ENCODE measurements at places on chromosomes 13 and 19. TPM values are rescaled to one million over a fixed set of nuclear protein-coding genes. Genes with fewer than 3 reads are reported as not detected.
A peak's percentile ranks its signal among the peaks of the same experiment; 100 is the strongest.

The KCNRG gene
- not detected for total RNA-seq

The FPR3 gene
- total RNA-seq, result not detected

The CLEC17A gene
- not detected for total RNA-seq

DNA sequence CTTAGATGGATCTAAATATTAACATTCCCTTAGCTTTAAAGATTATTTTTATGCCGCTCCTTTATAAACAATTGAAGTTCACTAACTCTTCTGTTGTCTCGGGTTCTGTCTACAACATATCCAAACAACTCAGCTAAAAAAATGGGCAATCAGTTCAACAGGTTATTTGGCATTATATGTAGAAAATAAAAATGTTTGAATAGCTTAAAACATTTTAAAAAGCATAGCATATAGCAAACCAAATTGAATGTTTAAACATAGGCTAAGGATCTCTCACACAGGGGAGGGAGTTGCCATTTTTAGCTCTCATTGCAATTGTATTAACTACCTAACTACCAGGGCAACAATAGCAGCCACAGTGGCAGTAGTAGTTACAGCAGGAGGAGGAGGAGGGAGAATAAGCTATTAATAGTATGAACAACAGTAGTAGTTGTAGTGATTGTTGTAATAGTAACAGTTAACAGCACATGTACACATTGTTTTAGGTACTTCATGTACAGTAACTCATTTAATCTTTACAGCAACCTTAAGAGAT lies 404.2 kb downstream of the KCNRG start:
- no peak for DNase-seq

- DNase-seq, result no peak
Observed at GRCh38 chr19:2047076-2047448, 4.0 kb downstream of the MKNK2 start.

DNA sequence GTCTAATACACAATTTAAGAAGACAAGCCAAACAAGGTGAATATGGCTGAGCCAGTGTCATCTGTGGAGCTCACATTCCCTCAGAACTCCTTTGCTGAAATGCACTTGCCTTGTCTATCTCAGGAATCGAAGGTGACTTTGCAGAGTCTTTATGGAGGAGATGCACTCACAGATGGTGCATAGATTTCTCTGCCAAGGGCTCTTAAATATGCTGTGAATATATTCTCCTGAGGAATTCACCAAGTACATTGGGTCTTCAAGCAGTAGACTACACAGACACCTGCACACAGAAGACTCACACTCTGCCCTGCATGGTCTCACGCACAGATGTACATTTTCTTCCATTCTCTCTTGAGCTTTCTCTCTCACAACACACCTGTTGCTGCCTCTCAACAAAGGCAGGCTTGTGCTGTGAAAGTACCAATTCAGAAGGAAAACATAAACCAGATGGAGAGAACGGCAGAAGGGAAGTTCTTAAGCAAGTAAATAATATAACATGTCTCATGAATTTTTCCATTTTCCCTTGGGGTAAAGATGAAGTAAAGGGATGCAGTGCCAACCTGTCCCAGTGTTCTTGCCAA lies 174.7 kb downstream of the DLEU7 start:
- DNase-seq, result no peak

- no peak for DNase-seq
Observed at GRCh38 chr19:16366433-16367260, 42.0 kb downstream of the KLF2 start.

- no peak for DNase-seq
Observed at GRCh38 chr13:84934911-84935310, 864.3 kb downstream of the SLITRK6 start.

DNA sequence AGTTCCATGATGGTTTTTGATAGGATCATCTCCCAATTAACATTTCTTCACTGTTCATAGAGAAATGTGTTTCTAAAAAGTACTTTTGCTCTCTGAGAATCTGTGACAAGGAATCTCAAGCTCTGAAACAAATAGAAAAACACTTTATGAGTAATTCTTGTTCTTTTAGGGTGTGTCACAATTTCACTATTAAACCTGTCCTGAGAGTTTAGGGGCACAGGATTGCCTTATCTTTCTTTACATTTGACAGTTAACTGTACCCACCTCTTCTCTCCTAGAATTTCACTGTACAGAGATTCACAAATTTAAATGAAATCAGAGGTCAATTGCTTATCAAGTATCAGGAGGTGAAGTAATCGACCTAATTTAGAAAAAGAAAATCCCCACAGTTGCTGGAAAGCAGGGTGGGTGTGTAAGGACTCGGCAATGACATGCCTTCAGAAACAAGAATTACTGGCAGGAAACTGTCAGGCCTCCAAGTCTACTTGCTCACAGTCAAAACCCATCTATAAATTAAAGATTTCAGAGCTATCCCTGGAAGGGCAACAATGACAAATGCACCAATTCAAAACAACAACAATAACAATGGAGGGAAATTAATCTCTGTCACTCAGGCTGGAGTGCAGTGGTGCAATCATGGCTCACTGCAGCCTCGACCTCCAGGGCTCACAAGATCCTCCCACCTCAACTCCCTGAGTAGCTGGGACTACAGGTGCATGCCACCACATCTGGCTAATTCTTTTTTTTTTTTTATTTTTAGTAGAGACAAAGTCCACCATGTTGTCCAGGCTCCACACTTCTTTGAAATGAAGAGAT lies 250.2 kb downstream of the ABCC4 start:
- DNase-seq, result no peak

DNA sequence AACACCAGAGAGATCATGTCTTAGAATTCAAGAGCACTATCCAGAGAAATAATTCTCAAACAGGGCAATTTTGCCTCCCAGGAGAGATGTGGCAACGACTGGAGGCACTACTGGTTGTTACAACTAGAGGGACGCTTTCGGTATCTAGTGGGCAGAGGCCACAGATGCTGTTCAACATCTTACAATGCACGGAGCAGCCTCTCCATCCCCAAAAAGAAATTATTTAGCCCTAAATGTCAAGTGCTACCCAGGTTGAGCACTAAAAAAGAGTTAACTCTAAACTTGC lies 78.6 kb downstream of the ABCC4 start:
- no peak for DNase-seq

DNA sequence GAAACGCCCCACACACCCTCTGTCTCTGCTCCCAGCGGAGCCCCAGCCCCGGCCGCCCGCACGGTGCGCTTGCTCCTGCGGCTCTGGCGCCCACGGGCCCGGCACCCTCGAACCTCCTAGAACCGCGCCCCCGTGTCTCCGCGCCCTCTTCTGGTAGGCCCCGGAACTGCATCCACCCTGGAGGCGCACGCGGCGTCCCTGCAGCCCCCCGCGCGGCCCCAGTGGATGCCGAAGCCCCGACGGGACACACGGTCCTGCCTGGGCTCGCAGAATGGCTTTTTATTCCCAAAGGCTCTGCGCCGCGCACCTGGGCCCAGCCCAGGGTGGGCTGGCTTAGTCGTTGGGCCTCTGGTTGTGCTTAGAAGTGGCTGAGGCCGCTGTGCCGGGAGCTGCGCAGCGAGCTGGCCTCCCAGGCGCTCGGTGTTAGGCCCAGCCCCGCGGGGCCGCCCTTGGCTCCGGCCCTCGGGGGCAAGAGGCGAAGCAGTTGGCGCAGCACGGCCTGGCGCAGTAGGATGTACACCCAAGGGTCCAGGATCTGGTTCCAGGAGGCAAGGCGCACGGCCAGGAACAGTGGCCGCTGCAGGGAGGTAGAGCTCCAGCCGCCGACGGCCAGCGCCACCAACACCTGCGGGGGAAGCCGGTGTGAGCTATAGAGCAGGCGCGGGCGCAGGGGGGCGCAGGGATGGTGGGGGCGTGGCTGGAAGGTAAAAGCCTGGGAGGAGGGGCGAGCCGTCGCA lies 2.8 kb downstream of the PTGER1 start:
- DNase-seq, result peak; percentile 55

GRCh38 chr13:73225990-73226389 lies 167.2 kb downstream of the KLF5 start:
- no peak for DNase-seq

DNA sequence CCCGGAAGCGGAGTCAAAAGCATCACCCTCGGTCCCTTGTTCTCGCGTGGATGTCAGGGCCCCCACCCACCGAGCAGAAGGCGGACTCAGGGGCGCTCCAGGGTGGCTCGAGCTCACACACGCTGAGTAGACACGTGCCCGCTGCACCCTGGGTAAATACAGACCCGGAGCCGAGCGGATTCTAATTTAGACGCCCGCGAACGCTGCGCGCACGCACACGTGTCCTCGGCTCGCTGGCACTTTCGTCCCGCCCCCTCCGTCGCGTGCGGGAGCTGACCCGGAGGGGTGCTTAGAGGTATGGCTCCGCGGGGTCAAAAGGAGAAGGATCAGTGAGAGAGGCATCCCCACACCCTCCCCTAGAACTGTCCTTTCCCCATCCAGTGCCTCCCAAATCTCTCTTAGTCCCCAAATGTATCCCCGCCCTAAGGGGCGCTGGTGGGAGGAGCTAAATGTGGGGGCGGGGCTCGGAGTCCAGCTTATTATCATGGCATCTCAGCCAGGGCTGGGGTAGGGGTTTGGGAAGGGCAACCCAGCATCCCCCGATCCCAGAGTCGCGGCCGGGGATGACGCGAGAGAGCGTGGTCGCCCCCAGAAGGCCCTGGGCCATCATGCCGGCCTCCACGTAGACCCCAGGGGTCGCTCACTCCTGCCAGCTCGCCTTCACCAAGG lies 451 bp upstream of the ICAM5 start:
- DNase-seq, result peak; percentile 53

GRCh38 chr19:18996796-18997394 lies 36.4 kb downstream of the SUGP2 start:
- no peak for DNase-seq

GRCh38 chr13:89763005-89763404 lies 1584.5 kb upstream of the MIR17HG start:
- no peak for DNase-seq

DNA sequence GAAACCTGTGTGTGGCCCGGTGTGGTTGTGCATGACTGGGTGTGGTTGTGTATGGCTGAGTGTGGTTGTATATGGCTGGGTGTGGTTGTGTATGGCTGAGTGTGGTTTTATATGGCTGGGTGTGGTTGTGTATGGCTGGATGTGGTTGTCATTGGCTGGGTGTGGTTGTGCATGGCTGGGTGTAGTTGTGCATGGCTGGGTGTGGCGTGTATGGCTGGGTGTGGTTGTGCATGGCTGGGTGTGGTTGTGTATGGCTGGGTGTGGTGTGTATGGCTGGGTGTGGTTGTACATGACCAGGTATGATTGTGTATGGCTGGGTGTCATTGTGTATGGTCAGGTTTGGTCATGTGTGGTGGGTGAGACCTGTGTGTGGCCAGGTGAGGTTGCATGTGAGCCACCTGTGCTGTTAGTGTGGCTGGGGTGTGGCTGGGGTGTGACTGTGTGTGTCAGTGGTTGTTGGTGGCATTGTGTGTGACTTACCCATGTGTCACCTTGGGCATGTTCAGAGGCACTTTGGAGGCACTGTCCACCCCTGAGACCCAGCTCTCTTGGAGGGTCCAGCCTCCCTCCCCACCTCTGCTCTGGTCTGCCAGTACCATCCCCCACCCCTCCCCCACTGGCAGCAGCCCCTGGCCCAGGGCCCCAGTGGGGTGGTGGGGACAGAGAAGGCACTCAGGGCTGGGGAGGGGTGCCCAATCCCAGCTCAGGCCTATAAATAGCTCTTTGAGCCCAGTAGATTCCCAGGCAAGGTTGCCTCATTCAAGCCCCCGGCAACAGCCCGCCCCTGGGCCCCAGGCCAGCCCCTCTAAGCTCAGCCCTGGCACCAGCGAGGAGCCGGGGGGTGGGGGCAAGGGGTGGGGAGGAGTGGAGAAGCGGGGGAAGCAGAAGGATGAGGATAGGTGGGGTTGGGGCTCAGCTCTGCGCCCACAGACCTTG lies 3.9 kb upstream of the NCAN start:
- no peak for DNase-seq

DNA sequence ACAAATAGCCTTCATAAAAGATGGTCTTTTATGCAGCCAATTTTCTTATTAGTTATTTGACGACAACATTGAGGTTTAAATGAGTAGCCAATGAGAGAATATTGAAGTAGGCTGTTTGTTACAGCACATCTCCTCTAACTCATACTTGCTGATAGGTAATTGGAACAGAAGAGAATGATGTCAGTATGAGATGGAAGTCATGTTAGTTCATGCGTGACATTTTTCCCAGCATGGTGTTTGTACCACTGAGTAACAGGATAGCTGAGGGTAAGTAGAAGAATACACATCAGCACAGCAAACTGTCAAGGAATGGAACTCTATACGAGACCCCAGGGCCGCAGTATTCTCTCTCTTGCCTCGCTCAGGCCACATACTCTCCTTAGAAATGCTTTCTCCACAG lies 37.2 kb downstream of the COL4A2 start:
- DNase-seq, result no peak

All from HT-29 (cell line).